Calu3 (cell line): ENCODE measurements at places on chromosomes 1 and 21. TPM values are rescaled to one million over a fixed set of nuclear protein-coding genes. Genes with fewer than 3 reads are reported as not detected.

- DNase-seq: no peak
Measured at GRCh38 chr21:26227130-26227529, 56.6 kb upstream of the APP start.

DNA sequence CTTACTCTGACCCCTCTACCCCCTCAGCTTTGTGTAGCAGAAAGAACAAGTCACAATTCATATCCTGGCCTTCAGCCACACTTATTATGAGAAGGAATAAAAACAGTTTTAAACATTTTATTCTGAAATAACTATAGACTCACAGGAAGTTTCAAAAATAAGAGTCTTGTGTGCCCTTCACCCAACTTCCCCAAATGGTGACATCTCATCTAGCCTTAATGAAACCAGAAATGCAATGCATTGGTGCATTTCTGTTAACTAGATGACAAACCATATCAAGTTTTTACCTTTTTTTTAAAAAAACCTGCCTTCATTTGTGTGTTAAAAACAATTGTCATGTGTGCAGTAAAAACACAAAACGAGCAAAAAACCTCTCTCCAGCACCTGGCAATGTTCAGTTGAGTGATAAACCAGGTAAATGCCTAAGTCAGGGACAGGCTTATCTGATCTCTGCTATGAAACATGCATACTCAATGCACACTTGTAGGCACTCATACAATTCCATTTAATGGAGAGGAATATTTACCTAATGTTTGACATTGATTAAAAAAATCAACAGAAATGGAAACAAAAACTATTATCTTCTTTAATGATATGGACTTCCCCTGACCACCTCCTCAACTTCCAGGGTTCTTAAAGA, 51.5 kb downstream of the SH3BGR start:
- DNase-seq: no peak

GRCh38 chr1:5312862-5313261, 658.5 kb downstream of the AJAP1 start:
- no peak for DNase-seq

DNA sequence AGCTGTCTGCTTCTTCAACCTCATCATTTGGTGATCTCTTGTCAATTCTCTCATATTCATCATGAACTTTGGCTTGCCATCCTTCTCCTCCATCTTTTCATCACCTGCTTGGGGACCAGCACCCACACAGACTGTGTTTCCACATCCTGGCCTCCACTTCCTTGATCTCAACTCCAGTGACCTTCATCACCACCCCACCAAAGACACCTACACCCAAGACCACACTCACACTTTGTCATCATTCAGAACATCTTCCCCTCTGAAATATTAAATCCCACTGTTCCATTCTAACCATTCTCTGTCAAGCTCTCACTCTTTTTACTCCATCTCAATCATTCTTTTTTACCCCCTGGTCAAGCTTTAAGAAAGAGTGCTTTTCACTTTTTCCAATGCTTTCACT, 115.5 kb upstream of the VAV3 start:
- no peak for DNase-seq

DNA sequence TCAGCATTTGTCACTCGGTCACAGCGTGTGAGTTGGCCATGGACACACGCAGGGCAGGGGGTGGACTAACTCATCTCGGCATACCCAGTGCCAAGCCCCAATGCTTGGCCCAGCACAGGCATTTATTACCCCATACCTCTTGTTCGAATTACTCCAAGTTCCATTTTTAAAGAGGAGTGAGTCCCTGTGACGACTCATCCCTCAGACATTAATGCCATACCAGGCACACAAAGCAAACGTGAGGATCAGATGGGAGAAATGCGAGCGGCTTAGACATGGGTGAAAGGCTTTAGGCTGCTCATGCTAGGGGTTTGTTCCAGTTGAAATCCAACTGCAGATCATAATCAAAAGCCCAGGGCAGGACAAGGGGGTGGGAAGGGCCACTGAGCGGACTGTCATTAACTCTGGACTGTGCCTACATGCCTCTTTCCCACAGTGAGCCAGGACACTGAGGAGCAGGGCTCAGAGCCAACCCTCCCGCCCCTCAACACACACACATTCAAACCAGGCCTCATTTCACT, 118.5 kb upstream of the NGF start:
- no peak for DNase-seq

DNA sequence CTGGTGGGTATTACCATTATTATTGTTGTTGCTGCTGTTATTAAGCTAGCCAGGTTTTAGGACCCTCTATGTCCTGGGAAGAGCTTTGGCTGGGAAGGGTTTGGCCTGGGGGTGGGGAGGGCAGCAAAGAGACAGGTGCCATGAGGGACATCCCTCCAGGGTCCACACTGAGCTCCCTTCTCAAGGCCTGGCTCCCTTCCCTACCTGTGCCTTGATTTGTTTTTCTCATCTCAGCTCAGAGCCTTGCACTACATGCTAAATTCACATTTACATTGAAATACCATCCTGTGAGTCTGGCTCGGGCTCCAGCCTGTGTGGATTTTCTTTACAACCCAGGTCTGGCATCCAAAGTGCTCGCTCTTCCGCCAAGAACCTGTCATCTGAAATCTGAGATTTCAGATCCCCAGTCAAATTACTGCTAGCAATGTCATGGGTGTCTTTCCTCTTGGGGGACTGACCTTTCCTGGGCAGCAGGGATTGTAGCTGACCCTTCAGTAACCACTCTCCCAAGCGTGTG, 536.3 kb downstream of the PTPRU start:
- no peak for DNase-seq

- no peak for DNase-seq
Measured at GRCh38 chr1:20168564-20169491, 17.1 kb upstream of the UBXN10 start.

- DNase-seq: no peak
Measured at GRCh38 chr1:236458996-236459395, 64.8 kb upstream of the LGALS8 start.

DNA sequence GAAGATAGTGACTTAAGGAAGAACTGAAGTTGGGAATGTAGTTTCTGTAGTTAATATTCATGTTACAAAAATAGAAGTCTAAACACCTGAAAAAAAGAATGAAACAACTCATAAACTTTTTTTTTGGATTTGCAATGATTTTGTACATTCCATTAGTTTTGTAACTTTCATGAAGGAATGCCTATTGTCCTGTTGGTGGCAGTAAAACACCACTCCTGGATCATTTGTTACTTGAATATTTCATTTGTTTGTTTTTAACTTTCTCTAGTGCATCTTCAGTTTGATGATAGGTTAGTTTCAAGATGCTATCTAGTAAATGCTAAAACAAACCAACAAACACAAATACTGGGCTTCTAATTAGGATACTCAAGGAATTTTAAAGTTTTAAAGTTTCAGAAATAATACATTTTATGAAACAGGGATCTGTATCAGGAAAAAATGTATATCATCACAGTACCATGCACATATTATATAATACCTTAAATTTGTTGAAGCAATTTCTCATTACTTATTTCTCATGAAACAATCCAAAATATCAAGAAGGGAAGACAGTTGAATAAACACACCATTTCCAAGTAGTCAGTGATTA, 229.7 kb upstream of the CACYBP start:
- no peak for DNase-seq

GRCh38 chr1:24089027-24089742, 22.8 kb downstream of the MYOM3 start:
- DNase-seq: no peak

- no peak for DNase-seq
Measured at GRCh38 chr1:65222340-65222940, 74.4 kb downstream of the AK4 start.

GRCh38 chr1:173758980-173759379, 44.2 kb downstream of the KLHL20 start:
- DNase-seq: no peak

- no peak for DNase-seq
Measured at GRCh38 chr1:42915456-42915855, 43.2 kb downstream of the SLC2A1 start.

DNA sequence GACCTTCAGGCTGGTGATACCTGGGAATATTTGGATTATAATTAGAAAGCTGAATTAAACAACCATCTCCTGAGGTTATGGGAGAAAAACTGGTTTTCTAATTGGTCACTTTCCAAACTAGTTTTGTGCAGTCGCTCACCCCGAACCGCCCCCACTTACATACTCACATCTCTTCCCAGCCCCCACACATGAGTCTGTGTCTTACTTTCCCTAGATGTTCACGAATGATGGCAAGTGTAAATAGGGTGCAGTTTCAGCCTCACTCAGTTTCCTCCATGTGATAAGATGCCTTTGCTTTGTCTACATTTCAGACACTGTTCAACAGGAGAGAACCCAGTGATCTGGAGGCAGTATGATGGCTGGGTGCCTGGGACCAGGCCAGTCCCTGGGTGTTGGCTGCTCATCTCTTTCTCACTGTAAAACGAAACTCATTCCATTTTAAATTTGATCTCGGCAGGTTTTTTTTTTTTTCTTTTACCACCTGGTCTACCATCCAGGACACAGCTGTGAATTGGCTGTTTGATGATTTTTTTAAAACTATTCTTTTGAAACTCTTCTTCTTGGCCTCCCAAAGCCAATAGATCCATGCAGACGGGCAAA, 164.3 kb upstream of the RAB4A start:
- DNase-seq: no peak

GRCh38 chr1:41726899-41727748, 191.6 kb downstream of the HIVEP3 start:
- DNase-seq: no peak

Gene INAVA
- total RNA-seq: 167 and 175 TPM in 2 replicates

Gene CD52
- total RNA-seq: not detected in 2 replicates

Gene LRRC3
- total RNA-seq: 0.40 and 0.61 TPM in 2 replicates

Gene CNTN2
- not detected in 2 replicates for total RNA-seq

Gene SPRR2B
- not detected in 2 replicates for total RNA-seq

Gene ATP6V0B
- 141 and 155 TPM in 2 replicates for total RNA-seq

Gene ITGB2
- total RNA-seq: 0.42 and 0.47 TPM in 2 replicates
